NCI-H748 treated with DMSO at 0.1 percent for 48 hours (cell line): ENCODE measurements at places on chromosomes 7 and 10.
A peak's percentile ranks its signal among the peaks of the same experiment; 100 is the strongest.

- peak; percentile 50 for DNase-seq
Measured at GRCh38 chr10:61903221-61903927, 1.9 kb downstream of the ARID5B start.

GRCh38 chr7:42856605-42856987 lies 55.3 kb downstream of the C7orf25 start:
- no peak for DNase-seq

DNA sequence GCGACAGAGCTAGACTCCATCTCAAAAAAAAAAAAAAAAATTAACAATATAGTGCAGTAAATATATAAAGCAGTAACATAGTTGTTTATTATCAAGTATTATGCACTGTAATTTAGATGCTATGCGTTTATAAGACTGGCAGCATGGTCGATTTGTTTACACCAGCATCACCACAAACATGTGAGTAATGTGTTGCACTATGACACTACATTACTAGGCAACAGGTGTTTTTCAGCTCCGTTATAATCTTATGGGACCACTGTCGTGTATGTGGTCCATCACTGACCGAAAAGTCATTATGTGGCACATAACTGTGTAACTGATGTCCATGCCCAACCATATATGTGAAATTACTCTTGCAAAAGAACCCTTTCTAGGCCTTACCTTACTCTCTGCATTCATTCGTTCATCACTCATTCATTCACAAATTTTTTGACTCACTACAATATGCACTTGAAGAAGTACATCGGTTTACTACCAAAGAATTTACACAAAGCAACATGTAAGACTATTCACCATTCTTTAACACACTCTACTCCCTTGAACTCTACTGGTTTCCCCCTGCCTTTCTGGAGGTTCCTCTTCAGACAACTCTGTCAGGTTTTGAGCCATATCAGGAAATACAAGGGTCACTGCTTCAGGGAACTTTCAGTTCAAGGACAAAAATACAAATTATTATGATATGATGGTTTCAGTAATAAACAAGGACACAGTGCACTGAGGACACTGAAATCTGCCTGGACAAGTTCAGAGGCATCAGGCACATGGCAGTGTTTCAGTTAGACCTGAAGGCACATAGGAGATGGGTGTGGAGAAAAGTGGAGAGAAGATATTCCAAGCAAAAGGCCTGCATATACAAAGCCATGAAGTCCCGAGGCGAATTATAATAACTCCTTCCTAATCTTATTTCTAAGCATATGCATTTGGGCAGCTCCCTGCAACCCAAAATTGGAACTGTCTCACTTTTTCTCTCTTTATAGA lies 17.4 kb downstream of the ITGB1 start:
- DNase-seq = no peak

GRCh38 chr7:19982841-19983835 lies 209.7 kb upstream of the TMEM196 start:
- peak; percentile 11 for DNase-seq

- DNase-seq = peak; percentile 66
Measured at GRCh38 chr10:109450702-109451101, 472.6 kb downstream of the XPNPEP1 start.

- DNase-seq = no peak
Measured at GRCh38 chr7:94003446-94004023, 620 bp downstream of the BET1 start.

- DNase-seq = no peak
Measured at GRCh38 chr10:47223236-47223635, 76.8 kb upstream of the GDF10 start.

DNA sequence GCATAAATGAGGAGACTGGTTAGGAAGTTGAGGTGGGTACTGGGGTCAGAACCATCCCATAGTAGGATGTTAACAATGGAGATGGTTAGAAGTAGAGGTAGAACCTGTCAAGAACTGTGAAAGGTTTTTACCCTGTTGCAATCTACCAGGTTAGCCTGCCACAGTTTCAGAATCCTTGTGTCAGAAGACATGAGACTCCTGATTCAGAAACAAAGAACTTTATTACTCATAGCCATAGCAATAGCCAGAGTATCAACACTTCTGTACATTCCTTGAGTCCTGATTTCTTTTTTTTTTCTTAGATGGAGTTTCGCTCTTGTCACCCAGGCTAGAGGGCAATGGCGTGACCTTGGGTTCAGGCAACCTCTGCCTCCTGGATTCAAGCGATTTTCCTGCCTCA lies 200.9 kb downstream of the GRM3 start:
- no peak for DNase-seq

- no peak for DNase-seq
Measured at GRCh38 chr7:78563191-78563590, 764.6 kb downstream of the PHTF2 start.

GRCh38 chr7:1619152-1620079 lies 49.6 kb upstream of the PSMG3 start:
- DNase-seq = no peak

- no peak for DNase-seq
Measured at GRCh38 chr10:75029857-75030256, 81.6 kb upstream of the SAMD8 start.

DNA sequence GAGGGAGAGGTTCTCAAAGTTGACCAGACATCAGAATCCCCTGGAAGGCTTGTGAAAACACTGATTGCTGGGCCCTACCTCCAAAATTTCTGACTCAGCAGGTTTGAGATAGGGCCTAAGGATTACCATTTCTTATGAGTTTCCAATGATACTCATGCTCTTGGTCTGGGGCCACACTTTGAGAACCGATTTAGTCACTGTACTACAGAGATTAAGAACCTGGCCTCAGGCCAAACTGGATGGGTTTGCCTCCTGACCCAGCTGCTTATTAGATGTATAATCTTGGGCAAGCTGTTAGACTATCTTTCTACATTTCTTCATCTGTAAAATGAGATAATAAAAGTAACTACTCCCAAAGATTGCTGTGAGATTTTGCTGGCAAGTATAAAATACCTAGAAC lies 77.1 kb upstream of the SCIN start:
- no peak for DNase-seq

DNA sequence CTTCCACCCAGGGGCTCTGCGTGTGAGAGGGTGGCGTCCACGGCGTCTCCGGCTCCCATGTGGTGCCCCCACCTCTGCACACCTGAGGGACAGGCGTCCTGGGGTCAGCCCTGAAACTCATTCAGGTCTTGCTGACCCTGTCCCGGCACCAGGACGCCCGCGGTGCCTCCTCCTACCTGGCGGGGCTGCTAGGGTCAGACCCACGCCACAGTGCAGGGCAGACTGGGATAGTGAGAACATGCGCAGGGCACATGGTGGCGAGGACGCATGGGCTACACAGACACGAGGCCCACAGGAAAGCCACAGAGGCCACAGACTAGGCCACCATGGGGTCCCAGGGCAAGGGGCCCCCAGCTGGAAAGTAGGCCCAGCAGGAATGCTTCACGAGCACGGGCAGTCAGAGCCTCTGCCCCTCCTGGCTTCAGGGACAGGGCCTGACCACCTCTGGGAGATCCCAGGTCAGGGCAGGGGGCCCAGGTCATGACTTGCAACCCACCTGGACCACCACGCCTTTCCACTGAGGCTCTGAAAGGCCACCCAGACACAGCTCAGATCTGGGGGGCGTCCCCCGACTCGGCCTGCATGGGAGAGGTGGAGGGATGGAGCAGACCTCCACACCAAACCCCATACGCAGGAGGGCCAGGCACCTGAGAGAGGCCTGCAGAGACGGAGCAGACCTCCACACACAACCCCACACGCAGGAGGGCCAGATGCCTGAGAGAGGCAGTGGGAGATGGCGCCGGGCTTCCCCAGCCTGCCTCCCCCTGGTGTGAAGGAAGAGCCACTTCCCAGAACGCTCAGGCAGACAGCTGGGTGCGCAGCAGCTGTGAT lies 188.6 kb downstream of the ELFN1 start:
- no peak for DNase-seq

DNA sequence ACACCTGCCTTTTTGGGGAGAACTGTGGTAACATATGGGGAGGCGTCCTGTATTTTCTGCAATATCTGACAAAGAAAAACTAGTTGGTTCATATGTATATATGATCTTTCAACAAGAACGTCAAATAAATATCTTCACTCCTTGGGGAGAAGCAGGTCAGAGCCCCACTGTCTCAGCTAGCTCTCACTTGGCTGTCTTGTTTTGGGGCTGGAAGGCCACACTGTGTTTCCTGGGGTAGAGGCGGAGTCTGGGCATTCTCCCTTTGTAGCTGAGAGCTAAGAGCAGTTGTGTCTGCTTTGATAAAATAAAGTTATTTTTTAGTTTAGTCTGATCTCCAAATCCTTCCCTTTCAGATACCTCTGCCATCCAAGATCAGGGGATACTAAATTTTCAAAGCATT lies 83.9 kb upstream of the IGFBP3 start:
- DNase-seq = no peak

DNA sequence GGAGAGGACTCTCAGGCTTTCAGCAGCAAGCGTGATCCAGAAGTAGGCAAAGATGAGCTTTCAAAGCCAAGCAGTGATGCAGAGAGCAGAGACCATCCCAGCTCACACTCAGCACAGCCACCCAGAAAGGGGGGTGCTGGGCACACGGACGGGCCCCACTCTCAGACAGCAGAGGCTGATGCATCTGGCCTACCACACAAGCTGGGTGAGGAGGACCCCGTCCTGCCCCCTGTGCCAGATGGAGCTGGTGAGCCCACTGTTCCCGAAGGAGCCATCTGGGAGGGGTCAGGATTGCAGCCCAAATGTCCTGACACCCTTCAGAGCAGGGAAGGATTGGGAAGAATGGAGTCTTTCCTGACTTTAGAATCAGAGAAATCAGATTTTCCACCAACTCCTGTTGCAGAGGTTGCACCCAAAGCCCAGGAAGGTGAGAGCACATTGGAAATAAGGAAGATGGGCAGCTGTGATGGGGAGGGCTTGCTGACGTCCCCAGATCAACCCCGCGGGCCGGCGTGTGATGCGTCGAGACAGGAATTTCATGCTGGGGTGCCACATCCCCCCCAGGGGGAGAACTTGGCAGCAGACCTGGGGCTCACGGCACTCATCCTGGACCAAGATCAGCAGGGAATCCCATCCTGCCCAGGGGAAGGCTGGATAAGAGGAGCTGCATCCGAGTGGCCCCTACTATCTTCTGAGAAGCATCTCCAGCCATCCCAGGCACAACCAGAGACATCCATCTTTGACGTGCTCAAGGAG lies 95.5 kb downstream of the TACC2 start:
- no peak for DNase-seq

DNA sequence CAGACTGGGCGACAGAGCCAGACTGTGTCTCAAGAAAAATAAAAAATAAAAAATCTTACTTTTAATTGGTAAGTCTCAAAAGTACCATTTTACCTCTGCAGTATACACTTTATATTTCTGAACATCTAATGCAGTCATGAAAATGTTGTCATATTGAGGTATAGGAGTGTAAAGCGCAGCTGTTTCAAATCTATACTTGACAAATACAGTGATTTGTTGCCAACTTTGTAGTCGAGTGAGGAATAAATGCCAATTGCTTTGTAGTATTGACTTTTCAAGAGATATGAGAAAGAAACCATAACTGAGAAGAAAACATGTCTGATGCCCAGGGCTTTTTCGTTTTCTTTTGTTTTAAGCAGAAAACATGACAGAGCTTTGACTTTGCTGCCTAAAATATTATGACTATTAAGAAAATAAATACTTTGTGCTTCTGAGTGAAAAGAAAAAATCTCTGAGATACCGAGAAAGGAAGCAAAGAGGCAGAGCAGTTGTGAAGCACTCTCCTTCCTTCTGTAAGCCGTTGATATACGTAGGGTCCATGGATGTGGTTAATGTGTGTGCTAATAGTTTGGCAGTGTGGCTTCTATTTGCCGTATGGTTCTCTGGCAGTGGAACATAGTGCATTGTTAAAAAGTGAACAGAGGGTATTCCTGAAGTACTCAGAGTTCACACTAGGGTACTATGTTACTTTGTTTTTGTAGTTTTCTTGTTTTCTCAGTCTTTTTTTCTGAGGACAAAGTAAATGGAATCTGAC lies 38.2 kb downstream of the AVL9 start:
- no peak for DNase-seq

GRCh38 chr10:111515706-111516105 lies 438.9 kb downstream of the ADRA2A start:
- no peak for DNase-seq
